ENCODE measurements at places on chromosomes 5 and 9.
A peak's percentile ranks its signal among the peaks of the same experiment; 100 is the strongest.

DNA sequence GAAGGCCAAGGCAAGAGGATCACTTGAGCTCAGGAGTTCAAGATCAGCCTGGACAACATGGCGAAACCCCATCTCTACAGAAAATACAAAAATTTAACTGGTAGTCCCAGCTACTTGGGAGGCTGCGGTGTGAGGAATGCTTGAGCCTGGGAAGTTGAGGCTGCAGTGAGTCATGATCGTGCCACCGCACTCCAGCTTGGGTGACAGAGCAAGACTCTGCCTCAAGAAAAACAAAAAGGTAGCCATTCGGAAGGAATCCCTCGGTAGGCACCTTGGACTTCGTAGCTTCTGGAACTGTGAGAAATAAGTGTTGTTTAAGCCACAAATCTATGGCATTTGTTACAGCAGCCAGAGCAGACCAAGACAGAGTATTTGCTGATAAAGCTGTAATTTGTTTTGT, 174.2 kb downstream of the DCP2 start:
- DNase-seq = no peak

DNA sequence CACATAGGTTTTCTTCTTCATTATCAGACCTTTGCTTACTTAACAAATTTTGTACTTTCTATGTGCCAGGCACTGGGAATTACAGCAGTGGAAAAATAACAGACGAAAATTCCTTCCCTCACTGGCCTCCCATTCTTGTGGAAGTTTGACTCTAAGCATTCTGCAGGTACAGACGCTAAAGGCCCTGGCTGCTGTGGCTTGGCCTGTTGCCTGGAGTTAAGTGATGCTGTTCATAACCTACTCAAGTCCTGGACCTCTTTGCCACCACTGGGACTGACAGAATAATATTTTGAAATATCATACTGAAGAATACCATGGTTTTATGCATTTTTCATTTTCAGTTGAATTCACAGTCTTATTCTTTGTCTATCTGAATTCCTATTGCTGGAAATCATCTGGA, 97.3 kb upstream of the SPATA31C2 start:
- DNase-seq = no peak

DNA sequence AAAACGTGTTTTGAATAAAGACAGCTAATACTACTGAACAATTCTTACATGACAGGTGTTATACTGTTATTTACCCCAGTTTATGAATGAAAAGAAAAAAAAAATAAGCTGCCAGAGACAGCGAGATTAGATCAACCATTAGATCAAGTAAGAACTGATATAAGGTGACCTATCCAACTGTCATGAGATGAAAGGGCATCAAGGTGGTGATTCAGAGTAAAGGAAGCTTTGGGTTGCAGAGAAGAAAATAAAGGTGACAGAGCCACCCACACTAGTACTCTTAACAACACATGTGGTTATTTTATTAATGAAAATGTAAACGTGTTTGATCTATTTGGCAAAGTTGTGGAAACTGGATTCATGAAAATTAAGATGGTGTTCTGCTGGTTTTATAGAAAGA, 435.2 kb downstream of the GABRG2 start:
- no peak for DNase-seq

- DNase-seq = peak; percentile 8
These were observed 422.4 kb downstream of the IRX1 start for GRCh38 chr5:4018007-4018406.

GRCh38 chr5:116046823-116047222, 14.6 kb downstream of the ARL14EPL start:
- DNase-seq = no peak

DNA sequence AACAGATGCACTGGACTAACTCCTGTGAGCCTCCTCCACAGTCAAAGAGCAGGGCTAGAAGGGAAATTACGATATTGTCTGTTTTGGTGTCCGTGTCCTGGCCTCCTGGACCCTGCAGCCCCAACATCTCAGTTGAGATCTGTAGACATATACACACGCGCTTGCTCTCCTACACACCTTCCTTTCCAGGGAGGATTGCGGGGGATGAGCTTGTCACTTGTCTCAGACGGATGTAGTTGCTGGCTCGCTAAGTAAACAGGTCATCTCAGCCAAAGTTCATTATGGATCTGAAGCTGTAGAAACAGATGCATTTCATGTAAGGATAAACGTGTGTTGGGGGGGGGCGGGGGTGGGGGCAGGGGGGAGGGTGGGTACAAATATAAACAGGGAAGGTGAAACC, 549.3 kb downstream of the CCDC171 start:
- DNase-seq = no peak

DNA sequence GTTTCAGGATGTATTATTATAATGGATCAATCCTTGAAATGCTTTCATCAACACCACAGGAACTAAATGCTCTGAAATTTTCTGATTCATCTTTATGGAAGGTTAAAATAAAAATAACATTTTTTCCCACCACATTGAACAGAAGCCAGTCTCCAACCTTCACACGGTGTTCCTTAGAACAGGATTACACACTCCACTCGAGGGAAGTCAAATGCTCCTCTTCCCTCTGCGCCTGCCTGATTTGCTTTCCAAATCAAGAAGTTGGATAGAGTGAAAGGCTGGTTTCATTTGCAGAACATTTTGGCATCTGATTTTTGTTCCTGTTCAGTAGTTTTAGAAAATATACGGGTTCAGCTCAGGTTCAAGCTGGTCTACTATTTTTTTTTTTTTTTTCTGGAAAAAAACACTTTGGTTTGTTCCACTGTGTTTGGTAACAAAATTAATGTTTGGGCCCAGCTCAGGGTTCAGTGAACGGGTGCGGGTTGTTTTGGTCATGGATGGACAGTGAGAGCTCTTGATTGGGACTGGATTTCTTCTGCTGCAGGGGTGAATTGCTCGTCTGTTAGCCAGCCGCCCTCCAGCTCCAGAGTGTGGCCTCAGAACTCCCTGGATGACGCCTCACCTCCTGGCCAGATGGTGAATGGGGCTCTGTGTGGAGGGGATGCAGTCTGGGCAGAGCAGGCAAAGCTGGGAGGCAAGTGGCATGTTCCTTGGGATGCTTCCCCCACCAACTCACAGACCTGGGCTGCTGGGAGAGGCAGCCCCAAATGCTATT, 82.4 kb upstream of the STC2 start:
- DNase-seq = no peak

DNA sequence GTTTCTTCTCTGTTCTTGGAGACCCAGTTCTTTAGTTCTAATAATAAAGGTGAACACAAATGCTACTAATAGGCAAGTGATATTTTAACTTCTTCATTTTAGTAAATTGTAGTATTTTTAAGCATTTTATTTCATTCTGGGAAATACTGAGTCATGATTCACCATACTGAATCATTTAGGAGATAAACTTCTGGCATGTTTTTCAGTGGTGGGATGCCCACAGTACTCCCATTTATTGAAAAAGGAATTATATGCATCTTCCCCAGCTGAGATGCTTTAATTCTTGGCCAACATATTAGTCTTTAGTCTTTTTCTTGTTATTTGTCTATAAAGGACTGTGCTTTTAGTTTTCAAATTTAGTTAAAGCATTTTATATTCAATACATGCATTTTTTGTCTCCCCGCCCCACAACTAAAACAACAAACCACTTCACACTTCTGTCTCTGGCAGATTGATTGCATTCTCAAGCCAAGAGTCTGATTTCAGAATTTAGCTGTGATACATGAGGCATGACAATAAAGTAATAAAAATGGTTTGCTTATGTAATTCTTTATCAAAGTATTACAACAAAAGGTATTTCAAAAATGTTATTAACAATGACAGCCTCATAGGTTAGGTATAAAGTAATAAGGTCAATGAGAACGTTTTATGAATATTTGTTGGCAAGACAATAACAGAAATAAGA, 125.2 kb upstream of the CDH18 start:
- DNase-seq = no peak

- DNase-seq = no peak
These were observed 50.8 kb downstream of the AMBP start for GRCh38 chr9:114027159-114027862.

DNA sequence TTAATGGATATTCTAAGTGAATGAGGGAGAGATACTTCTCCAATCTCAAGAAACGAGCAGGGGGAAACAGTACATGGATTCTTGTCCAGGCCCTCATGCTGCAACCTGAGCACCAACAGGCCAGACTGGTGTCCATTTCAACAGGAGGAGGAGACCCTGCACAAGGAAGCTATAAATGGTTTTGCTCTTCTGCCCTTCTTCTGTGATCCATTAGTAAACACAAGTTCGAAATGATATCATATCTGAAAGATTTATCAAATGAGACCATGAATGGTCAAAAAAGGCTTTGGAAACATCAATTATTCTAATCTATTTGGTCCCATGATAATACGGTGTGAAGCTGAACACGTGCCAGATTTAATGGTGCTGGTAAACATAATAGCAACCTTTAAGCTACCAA, 109.8 kb downstream of the NR6A1 start:
- no peak for DNase-seq

GRCh38 chr9:108212184-108212583, 643.6 kb downstream of the ACTL7B start:
- peak; percentile 7 for DNase-seq

- no peak for DNase-seq
These were observed 15.2 kb downstream of the ZCCHC9 start for GRCh38 chr5:81316571-81316970.

- no peak for DNase-seq
These were observed 109.8 kb upstream of the SLC25A48 start for GRCh38 chr5:135724617-135725016.

DNA sequence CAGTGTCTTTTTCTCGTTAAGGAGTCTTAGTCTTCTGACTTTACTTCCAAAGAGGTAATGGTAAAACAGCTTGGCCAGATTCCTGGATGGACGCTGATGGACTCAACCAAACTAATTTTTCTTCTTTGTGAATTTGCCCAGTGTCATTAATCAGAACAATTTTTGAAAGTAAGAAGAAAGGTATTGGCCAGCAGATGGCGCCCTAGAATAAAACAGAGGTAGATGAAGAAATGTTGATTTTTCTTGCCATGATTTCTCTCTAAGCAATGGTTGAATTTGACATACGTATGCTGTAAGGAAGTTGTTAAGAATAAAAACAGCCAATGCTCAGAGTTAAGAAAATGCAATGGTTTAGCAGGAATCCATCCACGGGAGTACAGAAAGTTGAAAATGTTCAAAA, 500.0 kb downstream of the DIRAS2 start:
- DNase-seq = peak; percentile 30

DNA sequence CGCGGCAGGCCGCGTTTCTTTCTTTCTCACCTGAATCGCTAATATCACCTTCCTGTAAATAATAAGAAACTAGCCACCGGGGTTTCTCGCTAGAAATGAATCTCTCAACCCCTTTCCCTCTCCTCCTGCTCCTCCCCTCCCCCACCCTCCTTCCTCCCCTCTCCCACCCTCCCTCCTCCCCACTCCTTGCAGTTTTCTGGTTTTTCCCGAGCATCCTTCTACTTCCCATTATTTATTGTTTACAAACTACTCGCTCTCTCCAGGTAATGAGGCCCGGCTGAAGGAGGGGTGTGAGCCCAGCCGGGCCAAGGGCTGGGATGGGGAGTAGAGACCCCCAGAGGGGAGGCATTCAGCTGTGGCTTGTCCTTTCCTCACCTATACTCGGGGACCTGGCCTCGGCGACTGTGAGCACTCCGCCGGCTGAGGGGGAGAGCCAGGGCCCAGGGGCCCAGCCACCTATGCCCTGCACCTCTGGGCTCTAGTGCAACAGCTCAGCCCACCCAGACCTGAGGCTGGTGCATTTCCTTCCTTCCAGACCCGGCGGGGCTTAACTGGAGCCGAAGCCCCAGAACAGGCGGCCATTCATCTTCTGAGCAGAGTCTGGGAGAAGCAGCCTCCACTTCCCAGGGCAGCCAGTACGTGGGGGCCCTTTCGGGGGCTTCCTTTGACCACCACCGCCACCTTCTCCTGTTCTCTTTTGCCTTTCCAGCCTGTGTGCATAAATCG, 2.1 kb upstream of the IRX4 start:
- no peak for DNase-seq

- DNase-seq = no peak
These were observed 494 bp downstream of the ASTN2 start for GRCh38 chr9:117414220-117414905.

GRCh38 chr5:180090769-180091546, 19.4 kb upstream of the RNF130 start:
- DNase-seq = no peak

DNA sequence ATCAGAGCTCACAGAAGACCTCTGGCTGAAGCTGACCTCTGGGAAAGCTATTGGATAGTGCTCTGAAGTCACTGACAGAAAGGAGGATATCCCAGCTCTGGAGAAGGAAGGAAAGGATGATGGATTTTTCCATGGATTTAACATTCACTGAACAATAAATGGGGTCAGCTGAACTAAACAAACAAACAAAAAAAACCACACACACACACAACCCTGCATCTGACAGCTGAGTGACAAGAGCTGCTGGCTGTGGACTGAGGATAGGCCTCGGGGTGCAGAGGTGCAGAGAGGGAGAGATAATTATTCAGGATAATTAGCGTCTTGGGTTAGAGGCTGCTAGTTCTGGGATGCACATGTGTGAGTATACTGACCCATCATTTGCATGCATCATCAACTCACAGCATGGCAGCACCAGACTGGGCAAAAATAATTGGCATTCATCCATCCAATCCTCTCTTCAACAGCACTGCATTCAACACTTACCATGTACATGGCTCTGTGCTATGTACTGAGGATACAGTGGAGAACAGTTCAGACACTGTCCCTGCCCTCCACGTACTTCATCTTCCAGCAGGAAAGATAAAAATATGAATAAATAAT, 131.4 kb upstream of the TRIM32 start:
- DNase-seq = no peak

- DNase-seq = no peak
These were observed 40.5 kb downstream of the ALG2 start for GRCh38 chr9:99181206-99181605.

DNA sequence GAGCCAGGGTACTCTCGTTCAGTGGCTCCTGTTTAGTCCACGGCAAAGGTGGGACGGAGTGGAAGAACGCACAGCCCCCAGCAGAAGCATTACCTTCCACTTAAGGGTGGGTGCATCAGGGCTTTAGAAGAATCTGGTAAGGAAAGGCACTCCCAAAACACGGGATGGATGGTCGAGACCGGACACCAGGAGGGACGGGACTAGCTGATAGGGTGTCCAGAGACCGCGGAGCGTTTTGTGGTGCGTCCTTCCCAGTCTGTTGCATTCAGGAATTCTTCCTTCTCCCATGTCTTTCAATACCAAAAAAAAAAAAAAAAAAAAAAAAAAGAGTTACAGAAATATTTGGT, 545 bp upstream of the CTSV start:
- DNase-seq = no peak

GRCh38 chr5:142722896-142723295, 37.0 kb upstream of the FGF1 start:
- DNase-seq = no peak

- DNase-seq = no peak
These were observed 11.9 kb downstream of the OTULINL start for GRCh38 chr5:14593326-14594021.

GRCh38 chr9:80995759-80996158, 693.6 kb downstream of the TLE1 start:
- DNase-seq = no peak

GRCh38 chr5:177329883-177330282, 18.2 kb upstream of the MXD3 start:
- DNase-seq = no peak

- peak; percentile 85 for DNase-seq
These were observed 290.0 kb downstream of the ACTL7B start for GRCh38 chr9:108565651-108566378.

GRCh38 chr5:14351086-14351661, 208.0 kb downstream of the TRIO start:
- DNase-seq = no peak
